Germinal center (tissue), 1 donor: ENCODE measurements at places on chromosomes 4 and X.

DNA sequence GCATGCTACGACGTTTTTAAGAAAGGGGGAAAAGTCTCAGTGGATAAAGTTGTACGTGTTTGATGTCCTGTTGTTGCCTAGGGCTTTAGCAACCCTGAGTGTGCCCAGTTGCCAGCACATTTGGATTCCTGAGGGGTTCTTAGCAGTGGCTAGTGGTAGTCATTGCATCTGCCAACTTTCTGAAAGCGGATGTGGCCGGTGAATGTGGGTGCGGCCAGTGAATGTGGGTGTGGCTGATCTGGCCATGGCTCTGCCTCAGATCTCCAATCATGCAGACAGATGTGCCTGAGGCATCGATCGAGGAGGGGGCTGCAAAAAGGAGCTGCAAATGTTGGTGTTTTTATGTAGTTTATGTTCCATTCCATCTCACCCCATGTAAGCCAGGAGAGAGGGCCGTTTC is 41.5 kb upstream of the FAT1 start:
- no peak for DNase-seq

GRCh38 chr4:95638920-95639501 is 90.2 kb upstream of the UNC5C start:
- no peak for DNase-seq

- no peak for DNase-seq
These were observed 64.1 kb downstream of the WWC2 start for GRCh38 chr4:183163135-183163534.

- no peak for DNase-seq
These were observed 33.8 kb upstream of the GPR174 start for GRCh38 chrX:79110731-79111130.

DNA sequence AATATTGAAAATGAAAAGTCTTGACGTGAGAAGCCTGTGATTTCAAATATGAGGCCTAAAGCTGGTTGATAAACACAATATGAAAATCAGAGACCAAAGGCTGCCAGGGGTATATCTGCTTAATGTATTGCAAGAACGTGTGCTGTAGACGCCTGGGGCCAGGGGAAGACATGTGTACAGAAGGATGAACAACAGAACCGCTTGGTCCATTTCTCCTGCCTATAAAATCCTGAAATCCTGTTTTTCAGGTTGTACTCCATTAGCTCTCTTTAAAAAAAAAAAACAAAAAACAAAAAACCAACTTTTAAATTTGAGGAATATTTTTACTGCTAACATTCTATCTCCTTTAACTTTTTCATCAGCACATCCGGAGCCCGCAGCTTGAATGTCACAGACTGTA is 109.2 kb downstream of the STOX2 start:
- DNase-seq: no peak

- DNase-seq: no peak
These were observed 387.5 kb upstream of the GRID2 start for GRCh38 chr4:91916219-91916618.

GRCh38 chr4:185023471-185023870 is 5.2 kb downstream of the HELT start:
- no peak for DNase-seq

DNA sequence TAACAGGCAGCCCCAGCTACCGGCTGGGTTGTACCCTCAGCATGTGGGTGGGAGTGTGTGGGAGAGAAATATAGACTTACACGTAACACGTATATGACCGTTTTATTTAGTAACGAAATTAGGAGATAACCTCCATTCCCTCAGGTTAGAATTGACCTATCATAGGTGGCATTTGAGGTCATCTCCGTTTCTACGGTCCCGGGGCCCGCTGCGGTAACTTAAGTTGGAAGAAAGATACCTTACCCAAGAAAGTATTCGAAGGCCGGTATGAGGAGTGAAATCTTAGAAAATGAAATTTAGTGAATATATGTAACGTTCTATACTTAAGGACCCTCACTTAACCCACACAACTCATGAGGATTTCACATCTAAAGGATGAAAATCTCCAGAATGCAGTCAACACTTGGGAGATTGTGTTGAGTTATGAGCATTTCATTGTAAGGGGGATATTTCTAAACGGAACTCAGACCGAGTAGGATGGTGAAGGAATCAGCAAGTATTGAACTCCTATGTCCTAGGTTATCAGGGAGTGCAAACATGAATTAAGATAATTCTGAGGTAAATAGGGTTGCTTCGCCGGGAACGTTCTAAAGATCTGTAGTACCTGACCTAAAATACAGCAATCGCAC is 891 bp downstream of the CISD2 start:
- no peak for DNase-seq

- no peak for DNase-seq
These were observed 2649.3 kb downstream of the PCDH7 start for GRCh38 chr4:33369446-33369845.

- DNase-seq: no peak
These were observed 101.9 kb upstream of the SLC7A11 start for GRCh38 chr4:138344054-138344453.

GRCh38 chrX:46630141-46630540 is 56.6 kb downstream of the CHST7 start:
- DNase-seq: no peak

DNA sequence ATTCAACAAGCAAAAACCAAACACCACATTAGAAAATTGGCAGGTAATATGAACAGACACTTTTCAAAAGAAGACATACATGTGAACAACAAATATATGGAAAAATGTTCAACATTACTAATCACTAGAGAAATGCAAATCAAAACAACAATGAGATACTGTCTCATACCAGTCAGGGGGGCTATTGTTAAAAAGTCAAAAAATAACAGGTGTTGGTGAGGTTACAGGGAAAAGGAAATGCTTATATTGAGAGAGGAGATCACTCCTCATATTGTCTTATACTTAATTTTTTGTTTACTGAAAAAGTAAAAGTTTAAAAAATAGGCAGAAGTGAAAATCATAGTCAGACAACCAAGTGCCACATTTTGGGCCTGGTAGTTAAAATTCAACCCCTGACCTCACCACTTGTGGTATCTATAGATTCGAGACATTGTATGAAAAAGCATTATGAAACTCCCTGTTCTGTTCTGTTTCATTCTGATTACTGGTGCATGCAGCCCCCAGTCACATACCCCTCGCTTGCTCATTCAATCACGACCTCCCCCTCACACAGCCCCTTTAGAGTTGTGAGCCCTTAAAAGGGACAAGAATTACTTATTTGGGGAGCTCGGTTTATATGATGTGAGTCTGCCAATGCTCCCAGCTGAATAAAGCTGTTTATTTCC is 153.7 kb upstream of the FGF16 start:
- no peak for DNase-seq

GRCh38 chrX:16300831-16301230 is 133.6 kb downstream of the MAGEB17 start:
- no peak for DNase-seq

GRCh38 chr4:87117051-87117731 is 103.2 kb downstream of the KLHL8 start:
- DNase-seq: no peak

- no peak for DNase-seq
These were observed 48.5 kb downstream of the PRKX start for GRCh38 chrX:3664921-3665320.

- no peak for DNase-seq
These were observed 68.1 kb downstream of the FAM53A start for GRCh38 chr4:1615786-1616556.

DNA sequence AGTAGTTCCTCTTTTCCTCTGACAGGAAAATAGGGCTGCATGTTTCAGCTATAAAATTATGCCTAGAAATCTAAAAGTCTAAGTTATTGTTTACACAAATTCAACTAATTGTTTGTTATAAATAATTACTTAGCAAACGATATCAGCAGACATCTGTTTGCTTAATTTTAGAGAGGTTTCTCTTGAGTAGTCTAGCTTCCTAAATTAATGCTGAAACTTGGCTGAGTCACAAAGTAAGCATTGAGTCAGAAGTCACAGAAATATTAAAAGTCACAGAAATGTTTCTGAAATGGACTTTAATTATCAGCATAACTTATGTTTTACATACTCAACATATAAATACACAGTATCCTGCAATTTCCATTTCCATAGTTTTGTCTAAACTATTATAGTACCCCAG is 1044.0 kb downstream of the CCSER1 start:
- no peak for DNase-seq

GRCh38 chr4:144336633-144337032 is 196.1 kb upstream of the GYPA start:
- DNase-seq: no peak

- DNase-seq: no peak
These were observed 57.9 kb upstream of the STIM2 start for GRCh38 chr4:26802790-26803189.

GRCh38 chr4:85790582-85790981 is 315.6 kb downstream of the ARHGAP24 start:
- no peak for DNase-seq

DNA sequence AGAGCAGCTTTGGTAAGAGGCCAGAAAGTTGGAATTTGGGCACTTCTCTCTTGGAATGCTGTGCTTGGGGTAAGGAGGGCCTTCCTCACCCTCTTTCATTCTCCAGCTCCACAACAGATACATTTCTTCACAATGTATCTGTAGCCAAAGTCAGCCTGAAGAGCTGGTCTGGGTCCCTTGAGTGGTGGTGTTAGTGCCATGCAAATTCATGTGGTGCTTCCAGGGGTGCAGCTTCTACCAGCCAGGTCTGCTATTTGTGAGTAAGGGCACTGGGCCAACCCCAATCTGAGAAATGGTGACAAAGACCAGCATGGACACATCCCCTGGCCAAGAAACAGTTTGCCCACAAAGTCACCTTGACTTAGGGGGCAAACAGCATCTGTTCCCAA is 17.8 kb downstream of the AMER1 start:
- DNase-seq: no peak

DNA sequence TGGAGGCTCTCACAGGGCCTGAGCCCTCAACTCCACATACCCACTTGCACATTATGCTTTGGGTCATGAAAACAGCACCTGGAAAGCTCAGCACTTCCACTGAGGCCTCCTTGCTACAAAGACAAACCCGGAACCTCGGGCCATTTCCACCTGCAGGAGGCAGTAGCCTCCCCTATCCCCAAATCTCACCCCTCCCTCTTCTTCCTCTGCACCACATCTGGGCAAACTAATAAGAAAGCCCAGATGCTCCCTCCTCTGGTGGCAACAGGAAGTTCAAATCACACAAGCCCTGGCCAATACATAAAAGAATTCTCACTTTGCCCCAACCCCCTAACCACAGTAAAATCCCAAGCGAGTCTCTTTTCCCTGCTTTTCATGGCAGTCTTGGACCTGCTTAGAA is 136.4 kb downstream of the MAPK10 start:
- peak; percentile 67 for DNase-seq

- DNase-seq: no peak
These were observed 311.7 kb upstream of the HTR2C start for GRCh38 chrX:114272096-114272686.

DNA sequence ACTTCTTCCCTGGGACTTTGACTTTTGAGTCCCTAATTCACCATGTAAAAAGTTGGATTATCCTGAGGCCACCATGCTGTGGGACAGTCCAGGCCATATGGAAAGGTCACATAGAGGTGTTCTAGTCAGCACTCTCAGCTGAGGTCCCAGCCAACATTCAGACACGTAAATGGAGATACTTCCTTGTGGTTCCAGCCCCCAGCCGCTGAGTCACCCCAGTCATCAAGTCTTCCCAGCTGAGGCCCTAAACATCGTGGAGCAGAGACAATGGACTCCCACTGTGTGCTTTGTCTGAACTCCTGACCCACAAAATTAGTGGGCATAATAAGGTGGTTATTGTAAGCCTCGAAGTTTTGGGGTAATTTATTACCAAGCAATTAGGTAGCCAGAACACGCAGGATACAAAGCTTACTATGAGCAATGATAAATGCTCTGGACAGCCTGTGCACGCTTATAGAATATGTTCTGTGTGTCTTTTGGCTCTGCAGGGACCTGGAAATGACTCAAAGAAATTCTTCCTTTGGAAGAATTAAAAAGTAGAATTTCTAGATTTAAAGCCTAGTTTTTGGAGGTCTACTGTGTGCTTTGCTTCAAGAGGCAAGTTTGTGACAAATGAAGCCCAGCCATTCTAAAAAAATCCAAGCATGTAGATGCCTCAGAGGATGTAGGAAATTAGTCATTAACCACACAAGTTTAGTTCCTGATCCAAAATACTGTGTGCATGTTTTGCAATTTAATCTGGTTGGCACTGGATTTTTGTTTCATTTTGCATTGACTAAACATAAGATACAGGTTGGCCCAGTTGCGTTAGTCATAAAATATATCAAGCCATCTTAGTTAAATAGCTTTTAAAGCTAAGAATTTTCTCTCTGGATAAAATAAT is 33.2 kb upstream of the SLC9A7 start:
- DNase-seq: no peak

DNA sequence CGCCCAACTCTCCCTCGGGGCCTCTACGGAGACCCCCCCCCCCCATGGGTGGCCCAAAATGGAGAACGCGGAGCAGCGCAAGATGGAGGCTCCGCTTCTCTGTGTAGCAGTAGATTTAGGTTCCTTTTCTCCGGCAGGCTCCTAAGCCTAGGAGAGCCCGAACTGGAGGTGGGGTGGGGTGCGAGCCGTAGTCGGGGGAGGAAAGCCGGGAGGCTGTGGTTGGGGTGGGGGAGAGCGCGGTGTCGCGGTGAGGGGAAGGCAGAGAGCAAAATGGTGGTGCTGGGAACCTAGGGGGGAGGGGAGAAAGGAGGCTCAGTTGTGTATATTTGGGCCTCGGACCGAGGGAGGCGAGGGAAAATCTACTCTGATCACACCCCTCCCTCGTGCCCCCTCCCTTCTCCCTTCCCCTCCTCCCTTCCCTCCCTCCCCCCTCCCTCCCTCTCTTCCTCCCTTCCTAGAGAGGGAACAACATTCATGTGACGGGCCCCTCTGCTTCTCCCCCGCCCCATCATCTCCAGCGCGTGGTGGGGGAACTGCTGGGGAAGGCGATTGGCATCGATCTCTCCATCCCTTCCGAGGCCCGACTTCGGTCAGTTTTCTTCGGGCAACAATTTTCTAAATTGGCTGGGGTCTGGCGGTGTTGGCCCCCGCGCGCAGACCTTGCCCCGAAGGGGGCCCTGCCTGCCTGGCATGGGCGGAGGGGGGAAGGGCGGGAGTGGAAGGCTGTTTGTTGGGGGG is at the start of gene STAG2:
Gene STAG2 (plus strand): TSS at position 439 of the 738 bp plus-strand sequence. CDS start 60,922 bp downstream, outside the sequence.
- peak; percentile 40 for DNase-seq

DNA sequence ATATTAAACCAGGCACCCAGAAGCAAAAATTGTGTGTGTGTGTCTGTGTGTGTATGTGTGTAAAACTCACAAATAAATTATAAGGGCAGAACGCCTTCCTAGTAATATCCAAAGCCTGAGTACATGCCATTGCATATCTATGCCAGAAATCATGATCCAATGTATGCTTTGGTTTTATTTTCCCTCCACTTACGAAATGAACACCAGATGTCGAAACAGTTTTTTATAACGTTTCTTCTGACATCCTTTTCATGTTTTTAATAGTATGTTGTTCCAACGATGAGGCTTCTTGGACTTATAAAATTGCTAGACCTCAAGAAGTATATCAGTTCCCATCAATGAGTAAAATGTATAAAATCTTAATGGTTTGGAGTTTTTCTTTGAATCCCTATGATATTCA is 55.4 kb downstream of the KCNIP4 start:
- DNase-seq: no peak

DNA sequence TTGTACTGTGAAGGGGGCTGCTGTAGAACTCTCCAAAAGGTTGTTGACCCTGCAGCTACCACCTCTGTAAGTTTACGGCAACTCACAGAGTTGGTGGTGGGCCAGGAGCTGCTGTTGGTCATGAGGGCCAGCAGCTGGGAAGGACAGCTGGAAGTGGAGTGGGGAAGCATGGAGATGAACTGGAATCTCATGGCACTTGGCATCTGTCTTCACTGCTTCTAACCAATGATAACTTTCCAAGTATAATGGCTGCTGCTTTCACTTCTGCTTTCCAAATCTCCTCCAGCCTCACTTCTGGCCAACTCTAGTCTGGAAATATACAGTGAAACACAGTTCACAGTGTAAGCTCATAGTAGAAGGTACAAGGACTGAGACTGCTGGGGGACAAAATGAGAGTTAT is 126.5 kb upstream of the INTU start:
- no peak for DNase-seq
